ENCODE measurements at places on chromosomes 5 and 9. TPM values are rescaled to one million over a fixed set of nuclear protein-coding genes. Genes with fewer than 3 reads are reported as not detected.

The SLC34A3 gene
- polyA plus RNA-seq: 0.27 TPM

The ELOVL7 gene
- 2.7 TPM for polyA plus RNA-seq

The HRCT1 gene
- 0.84 TPM for polyA plus RNA-seq

The OMD gene
- not detected for polyA plus RNA-seq

The ENTPD2 gene
- not detected for polyA plus RNA-seq

The IL3 gene
- not detected for polyA plus RNA-seq

The BTNL3 gene
- not detected for polyA plus RNA-seq

The DHFR gene
- 21.2 TPM for polyA plus RNA-seq

Data from neural cell (in vitro differentiated cells).